ENCODE measurements at places on chromosomes 16 and 17.

DNA sequence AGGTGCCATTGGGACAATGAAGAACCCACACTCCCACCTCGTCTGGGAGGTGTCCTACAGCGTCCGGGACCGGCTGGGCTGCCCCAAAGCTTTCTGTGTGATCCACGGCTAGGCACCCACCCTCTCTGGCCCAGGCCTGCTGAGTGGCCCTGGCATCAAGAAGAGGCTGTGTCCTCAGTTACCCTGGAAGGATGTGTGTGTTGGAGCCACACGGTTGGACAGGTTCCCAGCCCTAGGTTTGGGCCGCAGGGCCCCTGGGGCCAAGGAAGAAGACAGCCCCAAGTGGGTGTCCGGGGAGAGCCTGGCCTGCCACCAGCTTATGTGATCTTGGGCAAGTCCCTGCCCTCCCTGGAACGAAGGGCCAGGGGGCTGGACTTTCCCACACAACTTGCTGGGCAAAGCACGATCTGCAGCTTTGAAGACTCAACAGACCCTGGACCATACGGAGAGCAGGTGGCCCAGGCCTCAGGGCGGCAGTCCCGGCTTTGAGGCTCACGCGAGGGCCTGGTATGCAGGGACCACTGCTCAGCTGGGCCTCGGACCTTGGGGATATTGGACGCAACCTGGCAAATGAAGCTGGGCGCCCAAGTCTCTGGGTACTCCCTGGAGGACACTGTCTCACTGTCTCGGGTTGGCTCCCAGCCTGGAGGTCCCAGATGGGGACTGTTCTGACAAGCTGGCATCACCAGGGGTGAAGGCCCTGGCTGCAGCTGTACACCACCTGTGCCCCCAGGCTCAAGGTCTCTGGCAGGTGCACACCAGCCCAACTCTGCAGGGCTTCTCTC lies 17.5 kb downstream of the MYBBP1A start:
- no peak for DNase-seq

DNA sequence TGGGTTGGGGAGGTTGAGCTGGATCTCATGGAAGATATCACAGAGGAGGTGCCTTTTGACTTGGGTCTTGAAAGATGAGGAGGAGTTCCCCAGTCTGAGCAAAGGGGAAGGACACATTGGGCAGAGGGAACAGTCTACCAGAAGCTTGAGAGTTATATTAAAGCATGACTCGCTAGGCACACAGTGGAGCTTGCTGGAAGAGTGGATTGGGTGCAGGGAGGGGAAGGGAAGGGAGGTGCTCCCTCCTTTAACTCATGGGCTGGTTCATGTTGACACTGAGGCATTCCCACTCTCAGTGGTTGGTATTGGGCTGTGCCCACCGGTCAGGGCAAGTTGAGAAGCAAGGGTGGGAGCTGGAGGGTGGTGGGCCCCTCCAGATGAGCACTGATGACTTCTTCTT lies 5.9 kb downstream of the TMEM98 start:
- no peak for DNase-seq

DNA sequence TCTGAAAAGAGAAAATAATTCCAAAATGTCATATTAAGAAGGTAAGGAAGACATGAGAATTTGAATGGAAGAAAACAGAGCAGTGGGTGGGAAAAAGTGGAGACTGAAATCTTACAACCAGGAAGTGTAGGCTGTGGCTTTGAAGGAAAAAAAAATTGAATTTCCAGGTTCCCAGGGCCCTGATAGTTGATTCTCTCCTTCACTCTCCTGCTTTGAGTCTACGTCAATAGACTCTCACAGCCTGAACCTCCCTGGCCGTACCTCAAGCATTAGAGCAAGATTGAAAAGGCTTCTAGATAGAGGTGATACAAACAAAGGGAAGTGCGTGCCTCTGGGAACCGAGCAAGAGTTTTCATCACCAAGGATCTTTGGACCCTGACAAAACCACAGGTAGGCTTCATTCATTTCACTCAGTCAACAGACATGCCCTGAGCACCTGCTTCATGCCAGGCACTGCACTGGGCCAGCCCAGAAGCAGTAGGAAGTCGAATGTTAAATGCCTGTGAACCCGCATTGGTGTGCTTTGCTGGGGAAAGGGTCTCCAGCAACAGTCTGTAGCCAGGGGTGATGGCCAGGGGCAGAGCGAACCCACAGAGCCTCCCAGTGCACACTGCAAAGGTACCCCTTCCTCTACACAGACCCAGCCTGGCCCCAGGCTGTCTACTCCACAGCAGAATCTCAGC lies 163.9 kb downstream of the SLC39A11 start:
- no peak for DNase-seq

- DNase-seq, result no peak
Observed at GRCh38 chr16:50440531-50440930, 71.7 kb upstream of the BRD7 start.

DNA sequence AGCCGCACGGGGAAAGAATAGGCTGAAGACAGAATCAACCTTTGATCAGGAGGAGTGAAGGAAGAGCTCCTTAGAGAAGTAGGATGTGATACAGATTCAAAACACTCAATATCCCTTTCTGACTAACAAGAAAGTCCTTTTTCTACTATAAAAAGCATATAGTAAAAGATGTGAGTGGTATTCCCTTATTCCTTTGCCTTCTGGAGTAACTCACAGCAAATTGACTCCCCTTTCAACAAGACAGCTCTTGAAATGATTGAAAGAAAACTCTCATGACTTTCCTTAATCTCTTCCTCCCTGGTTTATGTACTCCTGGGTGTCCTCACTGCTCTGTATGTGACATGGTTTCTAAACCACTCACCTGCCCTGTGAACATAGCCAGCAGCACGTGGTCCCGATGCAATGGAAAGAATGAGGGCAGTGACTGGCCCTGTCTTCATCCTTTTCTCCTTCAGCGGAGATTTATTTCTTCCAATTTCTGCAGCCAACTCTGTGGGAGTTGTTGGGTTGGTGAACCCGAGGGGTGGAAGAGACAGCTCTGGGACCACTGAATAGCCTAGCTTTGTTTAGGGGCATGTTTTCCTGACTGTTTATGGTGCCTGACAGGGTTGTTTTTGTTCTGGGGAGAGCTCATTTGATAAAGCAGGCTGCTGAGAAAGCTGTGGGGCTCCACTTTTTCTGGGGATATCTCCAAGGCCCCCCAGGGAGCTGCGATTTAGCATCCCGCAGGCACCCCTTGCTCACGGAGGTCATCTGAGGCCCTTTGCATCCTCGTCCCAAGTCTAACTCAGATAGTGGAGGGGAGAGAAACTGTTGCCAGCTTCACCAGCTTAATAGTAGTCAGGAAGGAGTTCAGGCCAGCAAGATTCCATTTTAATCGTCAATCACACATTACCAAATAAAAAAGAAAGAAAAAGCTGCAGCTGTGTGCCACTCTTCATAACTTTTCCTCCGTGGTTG lies 46.7 kb downstream of the MAP2K6 start:
- DNase-seq, result no peak

DNA sequence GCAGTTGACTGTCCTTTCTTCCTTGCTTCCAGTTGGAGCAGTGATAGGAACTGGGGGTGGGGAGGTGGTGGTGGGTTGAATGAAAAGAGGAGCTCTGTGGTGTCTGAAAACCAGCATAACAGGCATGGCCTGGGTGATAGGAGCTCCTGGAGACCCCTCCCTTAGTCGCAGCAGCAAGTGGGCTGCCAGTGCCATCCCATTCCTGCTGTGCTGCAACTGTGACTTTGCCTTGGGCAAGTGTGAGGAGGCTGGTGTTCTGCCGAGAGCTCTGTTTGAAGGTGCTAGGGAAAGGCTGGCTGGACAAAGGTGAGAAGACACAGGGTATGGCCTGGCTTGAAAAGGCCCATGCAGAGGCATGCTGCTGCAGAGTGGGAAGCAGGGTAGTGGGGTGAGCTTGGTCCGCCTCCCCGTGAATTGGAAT lies 2.7 kb upstream of the CDK5R1 start:
- no peak for DNase-seq

DNA sequence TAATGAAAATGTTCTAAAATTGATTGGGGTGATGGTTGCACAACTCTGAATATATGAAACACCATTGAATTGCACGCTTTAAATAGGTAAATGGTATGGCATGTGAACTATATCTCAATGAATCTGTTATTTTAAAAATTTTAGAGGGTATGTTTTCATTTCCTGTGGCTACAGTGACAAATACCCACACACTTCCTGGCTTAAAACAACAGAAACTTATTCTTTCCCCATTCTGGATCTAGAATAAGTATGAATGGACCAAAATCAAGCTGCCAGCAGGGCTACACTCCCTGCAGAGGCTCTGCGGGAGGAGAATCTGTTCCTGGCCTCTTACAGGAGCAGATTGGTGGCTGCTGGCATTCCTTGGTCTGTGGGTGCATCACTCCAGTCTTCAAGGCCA lies 11.3 kb upstream of the PECAM1 start:
- no peak for DNase-seq

GRCh38 chr16:57609541-57610401 lies 18.7 kb upstream of the ADGRG1 start:
- DNase-seq, result no peak

DNA sequence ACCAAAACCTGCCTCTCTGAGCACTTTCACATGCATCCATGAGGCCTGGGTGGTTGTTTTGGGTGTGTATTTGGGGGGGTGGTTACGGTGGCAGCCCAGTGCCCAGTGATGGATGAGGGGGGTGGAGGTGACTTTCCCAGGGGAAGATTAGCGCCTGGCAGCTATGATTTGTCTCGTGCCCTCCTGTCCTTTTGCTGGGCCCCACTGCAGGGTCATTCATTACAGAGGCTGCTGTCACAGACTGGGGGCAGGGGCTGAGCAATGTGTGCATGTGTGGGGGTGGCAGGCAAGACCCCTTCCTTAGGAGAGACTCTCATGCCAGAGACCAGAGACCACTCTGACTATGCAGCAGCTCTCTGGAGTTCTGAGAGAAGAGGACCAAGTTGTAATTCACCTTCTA lies 93.7 kb downstream of the MRM1 start:
- DNase-seq, result no peak
